ENCODE measurements at places on chromosomes 2 and 18.

GRCh38 chr2:43210467-43211303 lies 15.7 kb downstream of the ZFP36L2 start:
- peak; percentile 59 for DNase-seq

DNA sequence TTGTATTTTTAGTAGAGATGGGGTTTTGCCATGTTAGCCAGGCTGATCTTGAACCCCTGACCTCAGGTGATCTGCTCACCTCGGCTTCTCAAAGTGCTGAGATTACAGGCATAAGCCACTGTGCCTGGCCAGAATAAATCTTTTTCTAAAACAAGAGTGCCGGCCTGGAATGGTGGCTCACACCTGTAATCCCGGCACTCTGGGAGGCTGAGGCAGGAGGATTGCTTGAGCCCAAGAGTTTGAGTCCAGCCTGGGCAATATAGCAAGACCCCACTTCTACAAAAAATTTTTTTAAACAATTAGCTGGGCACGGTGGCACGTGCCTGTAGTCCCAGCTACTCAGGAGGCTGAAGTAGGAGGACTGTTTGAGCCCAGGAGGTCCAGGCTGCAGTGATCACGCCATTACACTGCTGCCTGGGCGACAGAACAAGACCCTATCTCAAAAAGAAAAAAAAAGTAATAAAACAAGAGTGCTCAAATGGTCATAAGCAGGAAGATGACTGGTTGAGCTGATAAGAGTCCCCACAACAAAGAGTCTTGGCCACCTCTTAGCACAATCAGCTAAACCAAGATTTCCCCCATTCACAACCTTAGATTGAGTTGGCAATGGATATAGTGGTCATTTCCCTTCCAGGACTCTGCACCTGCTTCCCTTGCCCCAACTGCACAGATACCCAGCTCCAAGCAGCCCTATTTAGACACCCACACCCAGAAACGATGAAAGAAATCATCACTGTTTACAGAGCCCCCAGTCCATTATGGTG lies 5.8 kb upstream of the UCN start:
- DNase-seq = no peak

- DNase-seq = no peak
Measured at GRCh38 chr2:178886006-178886405, 78.8 kb upstream of the TTN start.

DNA sequence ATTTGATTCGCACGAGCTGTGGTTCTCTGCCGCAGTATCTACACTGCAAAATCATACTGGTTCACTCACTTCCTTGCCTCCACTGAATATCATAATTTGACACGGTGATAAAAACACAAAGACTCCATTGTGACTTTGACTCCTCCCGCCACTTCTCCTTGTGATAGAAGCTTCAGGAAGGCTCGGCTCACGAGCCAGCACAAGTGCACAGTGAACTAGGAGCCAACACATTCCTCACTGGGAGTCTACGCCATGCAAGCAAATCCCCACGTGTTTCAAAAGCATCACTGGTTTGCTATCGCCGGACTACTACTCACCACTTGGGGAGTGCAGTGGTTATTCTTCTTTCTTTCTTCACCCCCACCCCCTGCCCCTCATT lies 293.3 kb upstream of the PARD3B start:
- DNase-seq = no peak

GRCh38 chr2:66531567-66531966 lies 96.6 kb downstream of the MEIS1 start:
- DNase-seq = no peak

- DNase-seq = peak; percentile 64
Measured at GRCh38 chr2:200104015-200104414, 148.6 kb downstream of the MAIP1 start.

DNA sequence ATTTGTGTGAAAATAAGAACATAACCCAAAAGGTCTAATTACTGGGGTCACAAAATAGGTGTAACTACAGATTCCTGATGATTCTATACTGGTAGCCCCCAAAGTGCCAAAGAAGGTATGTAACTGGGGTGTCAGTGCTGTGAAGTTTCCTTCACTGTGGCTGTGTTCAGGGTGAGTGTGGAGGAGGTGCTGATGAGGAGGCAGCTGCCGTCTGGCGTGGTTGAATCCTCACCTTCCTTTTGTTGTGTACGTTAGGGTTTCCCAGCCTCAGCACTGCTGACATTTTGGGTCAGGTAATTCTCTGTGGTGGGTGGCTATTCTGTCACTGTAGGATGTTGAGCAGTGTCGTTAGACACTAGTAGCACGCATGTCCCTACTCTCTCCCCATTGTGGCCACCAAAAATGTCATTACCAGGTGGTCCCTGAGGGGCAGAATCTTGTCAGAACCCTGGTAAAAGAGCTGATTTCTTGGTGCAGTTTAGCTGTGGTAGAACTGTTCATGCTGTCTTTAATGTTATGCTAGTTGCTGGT lies 31.5 kb downstream of the ADNP2 start:
- no peak for DNase-seq

- DNase-seq = no peak
Measured at GRCh38 chr2:235398321-235398720, 95.5 kb upstream of the AGAP1 start.

- DNase-seq = no peak
Measured at GRCh38 chr2:152280780-152281179, 54.2 kb upstream of the FMNL2 start.

DNA sequence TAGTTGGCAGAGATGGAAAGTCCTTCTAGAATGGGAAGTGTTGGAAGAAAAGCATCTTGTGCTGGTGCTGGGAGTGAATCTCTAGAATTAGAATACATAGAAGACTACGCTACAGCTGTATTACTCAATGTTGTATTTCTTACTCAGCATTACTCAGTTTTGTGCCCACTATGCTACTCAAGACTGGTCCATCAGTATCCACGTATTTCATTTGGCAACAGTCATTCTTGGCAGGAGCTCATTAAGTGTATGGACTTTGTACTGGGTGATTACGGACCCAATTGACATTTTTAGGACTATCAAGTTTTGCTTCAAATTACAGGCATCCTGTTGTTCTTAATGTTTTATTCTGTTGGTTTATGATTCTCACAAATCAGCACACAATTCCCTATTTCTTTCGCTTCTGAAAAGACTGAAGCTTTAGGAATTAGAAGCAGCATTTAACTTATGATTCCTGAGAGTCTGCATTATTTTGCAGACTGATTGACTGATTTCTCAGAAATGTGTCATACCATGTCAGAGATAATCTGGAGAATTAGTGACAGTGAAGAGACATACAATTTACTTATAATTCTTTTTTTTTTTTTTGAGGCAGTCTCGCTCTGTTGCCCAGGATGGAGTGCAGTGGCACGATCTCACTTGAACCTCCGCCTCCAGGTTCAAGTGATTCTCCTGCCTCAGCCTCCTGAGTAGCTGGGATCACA lies 136.9 kb downstream of the MYO3B start:
- DNase-seq = no peak

DNA sequence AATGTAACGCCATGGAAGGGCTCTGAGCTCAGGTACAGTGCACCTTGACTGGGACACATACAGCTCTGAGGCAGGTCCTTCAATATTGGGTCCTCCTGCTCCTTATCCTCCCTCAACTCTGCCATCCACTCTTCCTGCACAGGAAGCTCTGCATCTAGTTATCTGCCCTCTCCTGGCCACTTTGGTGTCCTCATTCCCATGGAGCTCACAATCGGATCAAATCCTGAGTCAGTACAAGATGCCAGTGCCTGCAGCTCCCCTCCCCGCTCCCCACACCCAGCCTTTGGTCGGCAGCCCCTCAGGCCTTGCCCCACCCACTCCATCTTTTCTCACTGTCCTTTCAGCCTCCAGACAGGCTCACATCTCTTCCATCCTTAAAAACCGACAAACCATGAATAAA lies 58.0 kb downstream of the LRRFIP1 start:
- DNase-seq = peak; percentile 60

DNA sequence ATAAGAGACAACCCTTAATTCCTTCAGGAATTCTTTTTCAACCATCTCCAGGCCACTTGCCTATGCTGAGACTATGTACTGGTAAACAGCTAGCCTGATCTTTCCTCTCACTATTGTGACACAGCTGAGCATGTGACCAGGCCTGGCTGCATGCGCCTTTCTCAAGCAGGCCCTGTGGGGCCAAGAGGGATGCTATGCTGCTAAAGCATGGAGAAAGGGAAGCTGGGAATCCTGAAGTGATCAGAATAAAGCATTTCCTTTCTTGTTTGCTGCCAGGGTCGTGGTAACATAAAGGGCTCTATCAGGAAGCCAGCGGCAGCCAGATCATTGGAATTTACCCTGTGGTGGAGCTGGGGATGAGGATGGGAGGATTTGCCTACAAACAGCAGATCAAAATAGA lies 29.8 kb upstream of the LCLAT1 start:
- DNase-seq = no peak

GRCh38 chr2:220583725-220584124 lies 956.3 kb downstream of the SLC4A3 start:
- no peak for DNase-seq

DNA sequence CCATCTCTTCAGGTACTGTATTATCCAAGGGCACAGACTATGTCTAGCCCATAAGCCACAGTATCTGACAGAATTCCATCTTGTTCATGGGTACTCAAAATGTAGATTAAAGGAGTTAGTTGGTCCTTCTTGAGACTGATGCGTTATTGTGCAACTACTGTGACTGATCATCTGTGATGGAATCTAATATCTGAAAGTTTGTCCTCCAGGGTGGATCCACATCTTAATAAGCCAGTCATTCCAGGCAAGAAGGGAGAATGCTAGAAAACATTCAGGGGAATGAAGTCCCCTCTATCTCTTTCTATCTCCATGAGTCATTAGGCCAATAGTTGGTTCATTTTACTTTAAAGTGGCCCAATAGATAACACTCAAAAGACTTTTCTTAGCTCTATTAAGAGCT lies 252.6 kb downstream of the EXOC6B start:
- DNase-seq = peak; percentile 57

DNA sequence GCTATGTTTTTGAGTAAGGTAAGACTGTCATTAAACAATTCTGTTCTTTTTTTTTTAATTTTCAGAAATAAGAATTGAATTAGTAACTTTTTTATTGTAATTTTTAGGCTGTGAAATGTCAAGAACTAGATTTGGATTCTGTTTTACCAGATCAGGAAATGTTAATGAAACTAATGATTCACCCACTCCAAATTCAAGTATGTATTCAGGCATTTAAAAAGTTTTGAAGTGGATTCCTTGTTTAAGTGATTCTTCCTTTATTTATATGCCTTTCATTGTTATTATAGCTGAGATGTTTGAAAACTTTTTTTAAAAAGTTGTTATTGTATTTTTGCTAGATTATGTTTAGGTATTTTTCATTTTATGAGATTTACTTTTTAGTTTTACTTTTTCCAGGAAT lies 96.7 kb downstream of the UBR3 start:
- peak; percentile 3 for DNase-seq

GRCh38 chr2:229118336-229118735 lies 152.8 kb downstream of the PID1 start:
- peak; percentile 22 for DNase-seq

DNA sequence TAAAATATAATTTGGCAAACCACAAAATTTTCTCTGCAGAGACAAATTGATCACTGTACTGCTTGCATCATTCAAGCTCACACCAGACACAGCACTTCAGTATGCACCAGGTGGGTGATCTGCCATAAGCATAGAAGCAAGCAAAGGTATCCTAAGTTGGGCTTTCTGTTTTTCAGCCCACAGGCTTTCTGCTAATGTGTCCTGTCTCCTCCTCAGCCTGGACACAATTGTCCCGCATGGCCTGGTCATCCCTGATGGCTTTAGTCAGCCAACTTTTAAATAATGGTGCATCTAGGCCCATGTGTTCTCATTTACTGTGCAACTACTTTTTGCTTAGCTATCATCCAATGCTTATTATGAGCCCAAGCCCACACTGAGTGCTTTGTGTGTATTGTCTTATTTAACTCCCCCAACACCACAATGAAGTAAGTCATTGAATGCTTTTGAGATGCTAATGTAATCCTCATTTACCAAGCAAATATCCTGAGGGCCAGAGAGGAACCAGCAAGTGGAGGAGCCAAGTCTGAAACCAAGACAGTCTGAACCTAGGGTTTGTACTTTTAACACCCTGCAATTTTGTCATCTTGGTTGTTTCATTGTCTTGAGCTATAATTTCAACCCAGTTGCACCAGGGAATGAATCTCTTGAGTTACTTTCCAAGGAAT lies 111.2 kb upstream of the SETBP1 start:
- no peak for DNase-seq

- no peak for DNase-seq
Measured at GRCh38 chr2:36416370-36417165, 61.0 kb downstream of the CRIM1 start.

GRCh38 chr18:47174545-47175116 lies 1.5 kb downstream of the IER3IP1 start:
- no peak for DNase-seq

DNA sequence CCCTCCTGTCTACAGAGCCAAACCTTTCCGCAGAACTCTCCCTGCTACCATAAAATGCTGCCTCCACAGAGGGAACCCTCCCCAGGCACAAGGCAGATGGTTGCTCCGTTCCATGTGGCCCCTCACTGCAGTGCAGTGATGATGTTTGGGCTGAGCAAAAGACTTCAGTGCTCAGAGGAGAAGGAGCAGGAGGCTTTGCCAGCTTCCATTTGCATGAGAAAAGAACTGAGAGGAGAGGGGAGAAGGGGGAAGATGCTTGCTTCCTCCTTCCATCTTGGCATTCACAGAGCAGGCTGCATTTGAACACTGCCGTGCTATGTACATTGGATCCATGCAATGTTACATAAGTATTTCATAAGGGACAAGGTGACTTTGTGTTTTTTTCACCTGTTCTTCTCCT lies 46.6 kb upstream of the TMEM200C start:
- no peak for DNase-seq

GRCh38 chr2:40851661-40852060 lies 399.8 kb upstream of the SLC8A1 start:
- no peak for DNase-seq

- DNase-seq = no peak
Measured at GRCh38 chr2:42090216-42090615, 42.4 kb downstream of the PKDCC start.

DNA sequence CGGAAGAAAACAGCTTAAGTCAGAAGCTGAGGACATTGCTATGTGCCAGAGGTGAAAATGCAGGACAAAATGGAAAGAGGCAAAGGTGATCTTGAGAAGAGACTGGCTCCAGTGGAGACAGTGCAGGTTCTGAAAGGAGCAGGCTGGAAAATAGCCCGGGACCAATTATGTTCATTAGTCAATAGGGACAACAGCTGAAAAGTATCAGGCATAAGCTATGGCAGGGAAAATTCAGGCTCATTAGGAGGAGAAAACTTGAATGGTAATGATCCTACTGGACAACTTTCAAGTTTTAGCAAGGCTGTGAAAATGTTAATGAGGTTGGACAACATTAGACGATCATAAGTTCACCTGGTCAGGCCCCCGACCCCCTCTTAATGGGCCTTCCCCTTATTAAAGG lies 60.2 kb downstream of the GALNT14 start:
- DNase-seq = no peak

GRCh38 chr2:23904692-23905091 lies 22.2 kb downstream of the ATAD2B start:
- peak; percentile 83 for DNase-seq

GRCh38 chr18:80168346-80168745 lies 59.3 kb downstream of the ADNP2 start:
- DNase-seq = no peak

- DNase-seq = no peak
Measured at GRCh38 chr2:49577041-49577440, 422.7 kb upstream of the FSHR start.
